ENCODE measurements at places on chromosomes 2 and 18.

GRCh38 chr2:217939629-217940245 is 63.1 kb downstream of the TNS1 start:
- no peak for DNase-seq

DNA sequence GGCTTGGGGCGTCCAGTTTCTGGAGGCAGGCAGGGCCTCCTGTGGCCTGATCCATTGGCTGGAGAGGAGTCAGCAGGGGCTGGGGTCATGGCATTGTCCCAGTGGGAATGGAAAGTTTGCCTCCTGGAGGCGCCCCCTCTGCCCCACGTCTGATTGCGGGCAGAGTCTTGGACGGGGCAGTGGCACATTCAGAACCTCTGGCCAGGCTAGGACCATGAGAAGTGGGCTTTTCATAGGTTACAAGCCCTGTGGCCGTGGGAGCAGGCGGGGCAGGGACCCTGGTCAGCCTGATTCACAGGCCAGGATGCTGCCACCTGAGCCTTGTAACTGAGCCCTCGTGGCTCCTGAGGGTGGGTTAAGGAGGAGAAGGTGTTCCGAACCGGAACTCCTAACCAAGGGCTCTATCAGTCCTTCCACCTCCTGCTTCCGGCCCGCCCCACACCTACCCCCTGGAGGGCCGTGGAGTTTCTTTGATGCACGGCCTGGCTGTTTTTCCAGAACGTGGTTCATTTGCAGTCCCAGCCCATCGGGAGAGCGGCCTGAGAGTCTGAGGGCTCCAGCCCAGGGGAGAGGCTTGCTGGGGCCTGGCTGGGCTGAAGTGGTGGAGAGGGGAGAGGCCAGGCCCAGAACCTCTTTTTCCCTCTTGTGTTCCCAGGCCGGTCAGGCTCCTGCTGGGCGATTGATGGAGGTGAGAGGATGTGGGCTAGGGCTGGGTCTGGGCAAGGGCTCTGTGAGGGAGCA is 43.9 kb upstream of the PLB1 start:
- no peak for DNase-seq

- peak; percentile 49 for DNase-seq
Measured at GRCh38 chr2:202376460-202377206, 506 bp downstream of the BMPR2 start.

- DNase-seq: no peak
Measured at GRCh38 chr2:7019191-7019590, 102.0 kb downstream of the RNF144A start.

DNA sequence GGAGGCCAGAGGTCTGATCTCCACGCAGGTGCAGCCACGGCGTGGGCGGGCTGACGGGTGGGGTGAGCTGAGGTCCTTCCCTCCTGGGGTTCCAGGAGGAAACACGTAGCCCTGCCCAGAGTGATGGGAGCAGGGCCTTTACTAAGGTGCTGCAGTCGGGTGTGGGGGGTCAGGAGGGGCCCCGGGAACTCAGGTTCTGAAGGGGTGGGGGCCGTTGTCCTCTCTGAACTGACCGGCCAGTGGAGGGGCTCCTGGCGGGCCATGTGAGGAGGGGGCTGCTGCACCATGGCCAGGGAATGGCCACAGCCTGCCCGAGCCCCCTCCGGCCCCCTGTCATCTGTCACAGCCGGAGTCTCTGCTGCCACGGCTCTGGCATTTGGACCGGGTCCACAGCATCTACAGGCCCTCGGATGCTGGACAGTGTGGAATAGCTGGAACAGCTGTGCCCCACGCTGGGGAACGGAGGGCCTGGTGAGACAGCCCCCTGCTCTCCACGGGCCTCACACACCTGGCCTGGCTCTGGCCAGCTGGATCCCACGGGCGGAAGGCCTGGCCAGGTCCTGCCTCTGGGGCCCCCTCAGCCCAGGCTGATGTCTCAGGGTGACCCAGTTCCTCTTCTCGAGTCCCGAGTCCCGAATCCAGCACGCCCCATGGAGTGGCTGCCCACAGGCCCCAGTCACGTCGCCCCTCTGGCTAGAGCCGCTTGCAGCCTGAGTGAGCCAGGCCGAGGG is 145.6 kb upstream of the GPC1 start:
- DNase-seq: no peak

DNA sequence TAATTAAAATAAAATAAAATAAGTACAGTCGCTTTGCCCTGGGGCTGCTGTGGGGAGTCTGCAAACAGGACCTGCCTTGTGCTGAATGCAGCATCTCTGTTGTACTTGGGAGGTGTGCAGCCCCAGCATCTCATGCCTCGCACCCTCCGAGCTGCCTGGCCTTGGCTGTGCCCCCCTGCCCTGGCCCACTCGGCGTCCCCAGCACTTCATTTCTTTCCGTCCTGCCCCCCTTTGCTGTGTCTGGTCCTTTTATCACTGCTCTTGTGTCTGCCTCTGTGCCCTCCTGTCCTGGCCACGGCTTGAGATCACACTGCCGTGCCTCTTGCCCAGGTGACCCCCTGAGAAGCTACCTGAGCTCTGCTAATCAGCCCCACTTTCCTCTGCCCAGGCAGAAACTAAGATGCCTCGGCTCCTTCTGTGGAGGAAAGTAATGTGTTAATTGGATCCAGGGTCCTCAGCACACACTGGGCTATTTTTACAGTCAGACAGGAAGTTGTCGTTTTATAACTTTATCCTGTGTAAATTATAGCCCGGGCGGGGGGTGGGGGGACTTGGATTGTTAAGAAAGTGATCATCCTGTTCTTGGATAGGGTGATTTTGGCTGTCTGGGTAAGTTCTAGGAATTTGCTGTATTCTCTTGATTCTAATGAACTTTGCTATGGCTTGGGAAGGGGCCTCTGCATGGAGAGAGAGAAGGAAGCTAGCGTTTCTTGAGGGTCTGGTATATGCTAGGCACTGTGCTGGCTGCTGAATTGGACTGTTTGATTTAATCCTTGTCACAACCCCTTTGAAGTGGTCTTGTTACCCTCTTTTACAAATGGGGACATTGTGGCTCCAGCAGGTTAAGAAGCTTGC is 69.4 kb downstream of the AGAP1 start:
- DNase-seq: no peak

Data from iris pigment epithelial cell (primary cell).